ENCODE measurements at places on chromosomes 6 and 20. TPM values are rescaled to one million over a fixed set of nuclear protein-coding genes. Genes with fewer than 3 reads are reported as not detected.
A peak's percentile ranks its signal among the peaks of the same experiment; 100 is the strongest.

GRCh38 chr6:122792766-122793165, 3.7 kb downstream of the SMPDL3A start:
- H3K36me3 ChIP-seq, result no peaks in the 10 kb centered on the region
- H3K4me3 ChIP-seq, result no peak overlapping the region
- no peak overlapping the region for H3K27ac ChIP-seq
- peaks cover 11% of the 10 kb centered on the region for H3K4me1 ChIP-seq
- no peak for DNase-seq

CNR1 gene
- total RNA-seq, result 7.9 TPM

DNA sequence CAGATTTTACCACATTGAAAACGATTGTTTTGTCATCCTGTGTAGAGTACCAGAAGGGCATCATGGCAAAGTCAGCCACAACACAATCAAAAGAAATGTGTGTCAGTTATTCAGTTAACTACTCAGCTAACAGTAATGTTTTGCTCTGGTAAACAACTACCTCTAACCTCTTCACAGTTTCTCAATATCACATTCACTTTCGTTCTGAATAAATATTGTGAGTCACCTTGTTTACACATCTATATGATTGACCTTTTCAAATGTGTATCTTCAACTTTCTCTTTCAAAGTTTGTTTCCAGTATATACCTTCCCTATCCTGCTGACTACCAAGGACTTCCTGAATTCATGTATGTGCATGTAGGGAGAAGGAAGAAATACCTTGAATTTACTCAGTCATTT, 216.6 kb upstream of the UFL1 start:
- H3K27me3 ChIP-seq, result no peaks in the 10 kb centered on the region
- no peaks in the 10 kb centered on the region for H3K4me1 ChIP-seq
- no peak overlapping the region for H3K4me3 ChIP-seq
- no peak overlapping the region for H3K27ac ChIP-seq
- no peak for DNase-seq

TMEM63B gene
- total RNA-seq, result 21.6 TPM

DNA sequence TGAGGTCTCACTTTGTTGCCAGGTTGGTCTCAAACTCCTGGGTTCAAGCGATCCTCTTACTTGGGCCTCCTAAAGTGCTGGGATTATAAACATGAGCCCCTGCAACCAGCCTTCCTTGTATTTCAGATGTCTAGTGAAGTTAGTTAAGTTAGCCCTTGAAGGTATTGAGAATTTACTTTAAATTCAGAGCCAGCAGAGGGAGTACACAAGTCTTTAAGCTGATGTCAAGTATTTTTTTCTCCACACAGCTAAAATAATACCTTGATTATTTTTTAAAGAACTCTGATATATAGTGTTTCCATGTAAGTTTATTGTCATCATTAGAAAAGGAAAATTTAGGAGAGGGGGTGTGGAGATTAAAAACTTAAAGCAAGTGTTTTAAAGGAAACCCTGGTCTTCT, 9.8 kb downstream of the FOXO3 start:
- H3K4me1 ChIP-seq, result peaks cover 27% of the 10 kb centered on the region
- H3K27ac ChIP-seq, result peak overlapping the region; percentile 27
- no peak overlapping the region for H3K4me3 ChIP-seq
- H3K36me3 ChIP-seq, result peaks cover 37% of the 10 kb centered on the region
- H3K27me3 ChIP-seq, result no peaks in the 10 kb centered on the region
- no peak for DNase-seq

DNA sequence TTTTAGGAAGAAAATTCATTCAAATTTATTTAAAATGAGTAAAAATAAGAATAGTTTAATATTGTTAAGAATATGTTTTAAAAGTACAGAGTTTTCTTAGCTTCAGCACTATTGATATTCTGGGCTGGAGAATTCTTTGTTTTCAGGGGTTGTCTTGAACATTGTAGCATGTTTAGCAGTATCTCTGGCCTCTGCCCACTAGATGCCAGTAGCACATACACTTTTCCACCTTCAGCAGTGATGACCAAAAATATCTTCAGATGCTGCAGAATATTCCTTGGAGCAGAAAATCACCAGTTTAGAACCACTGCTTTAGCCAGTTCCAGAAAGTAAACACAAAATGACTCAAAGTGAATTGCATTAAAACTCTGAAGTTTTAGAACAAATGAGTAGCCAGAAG, 19.4 kb upstream of the SDHAF4 start:
- no peak overlapping the region for H3K27ac ChIP-seq
- no peak overlapping the region for H3K4me3 ChIP-seq
- DNase-seq, result no peak
- no peaks in the 10 kb centered on the region for H3K27me3 ChIP-seq
- H3K36me3 ChIP-seq, result no peaks in the 10 kb centered on the region

DPPA5 gene
- not detected for total RNA-seq

TTI1 gene
- 45.0 TPM for total RNA-seq

OR2H1 gene
- not detected for total RNA-seq

DNA sequence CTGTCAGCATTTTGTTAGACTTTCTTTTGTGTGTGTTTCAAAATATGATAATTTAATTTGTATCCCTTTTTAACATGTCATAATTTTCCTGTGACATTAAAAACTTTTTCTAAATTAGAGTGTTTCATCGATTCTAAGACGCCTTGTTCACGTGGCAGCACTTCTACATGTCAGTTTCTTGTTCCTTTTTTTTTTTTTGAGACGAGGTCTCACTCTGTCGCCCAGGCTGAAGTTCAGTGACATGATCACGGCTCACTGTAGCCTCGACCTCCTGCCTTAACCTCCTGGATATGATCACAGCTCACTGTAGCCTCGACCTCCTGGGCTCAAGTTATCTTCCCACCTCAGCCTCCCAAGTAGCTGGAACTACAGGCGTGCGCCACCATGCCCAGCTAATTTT, 27.6 kb upstream of the ADRM1 start:
- H3K4me3 ChIP-seq, result no peak overlapping the region
- H3K27ac ChIP-seq, result no peak overlapping the region
- DNase-seq, result no peak
- H3K36me3 ChIP-seq, result peaks cover 36% of the 10 kb centered on the region

VGLL2 gene
- total RNA-seq, result not detected

Data from thyroid gland (tissue), 4 donors.